HCT116 (cell line): ENCODE measurements at places on chromosomes 4 and X. TPM values are rescaled to one million over a fixed set of nuclear protein-coding genes. Genes with fewer than 3 reads are reported as not detected.

HHIP gene
- total RNA-seq = not detected

SOWAHB gene
- total RNA-seq = 3.0 TPM

NAP1L2 gene
- total RNA-seq = not detected

ELMOD2 gene
- 26.6 TPM for total RNA-seq

HTR2C gene
- not detected for total RNA-seq

- no peak for DNase-seq
Measured at GRCh38 chrX:116009346-116009745, 161.2 kb upstream of the AGTR2 start.

GRCh38 chr4:1092983-1093361 is 20.4 kb downstream of the RNF212 start:
- DNase-seq = no peak

DNA sequence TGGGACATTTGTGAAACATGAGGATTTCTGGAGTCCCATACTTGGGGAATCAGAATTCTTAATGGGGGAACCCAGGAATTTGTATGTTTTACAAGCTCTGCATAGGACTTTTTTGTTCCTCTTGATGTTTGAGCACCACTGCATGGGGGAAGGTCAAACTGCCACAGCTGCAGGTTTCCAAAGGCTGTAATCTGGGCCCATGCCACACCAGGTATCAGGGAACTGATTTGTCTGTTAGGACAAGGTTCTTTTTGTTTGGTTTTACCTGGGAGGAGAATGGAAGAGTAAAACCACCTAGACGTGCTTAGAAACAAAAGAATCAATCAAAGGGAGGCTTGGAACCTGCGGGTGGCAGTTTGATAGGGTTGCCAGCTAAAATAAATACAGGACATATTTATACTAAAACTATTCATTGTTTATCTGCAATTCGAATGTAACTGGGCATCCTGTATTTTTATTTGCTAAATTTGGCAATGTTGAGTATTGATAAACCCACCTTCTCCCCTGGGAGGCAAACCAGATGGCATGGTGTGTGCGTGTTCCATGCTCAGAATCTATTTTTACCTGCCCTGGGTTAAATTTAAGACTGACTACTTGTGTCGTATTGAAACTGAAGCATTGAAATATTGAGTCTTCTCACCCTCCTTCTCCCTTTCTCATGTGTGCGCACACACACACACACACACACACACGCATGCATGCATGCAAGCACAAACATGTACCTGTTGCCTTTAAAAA is 63.7 kb downstream of the TMEM164 start:
- DNase-seq = no peak

DNA sequence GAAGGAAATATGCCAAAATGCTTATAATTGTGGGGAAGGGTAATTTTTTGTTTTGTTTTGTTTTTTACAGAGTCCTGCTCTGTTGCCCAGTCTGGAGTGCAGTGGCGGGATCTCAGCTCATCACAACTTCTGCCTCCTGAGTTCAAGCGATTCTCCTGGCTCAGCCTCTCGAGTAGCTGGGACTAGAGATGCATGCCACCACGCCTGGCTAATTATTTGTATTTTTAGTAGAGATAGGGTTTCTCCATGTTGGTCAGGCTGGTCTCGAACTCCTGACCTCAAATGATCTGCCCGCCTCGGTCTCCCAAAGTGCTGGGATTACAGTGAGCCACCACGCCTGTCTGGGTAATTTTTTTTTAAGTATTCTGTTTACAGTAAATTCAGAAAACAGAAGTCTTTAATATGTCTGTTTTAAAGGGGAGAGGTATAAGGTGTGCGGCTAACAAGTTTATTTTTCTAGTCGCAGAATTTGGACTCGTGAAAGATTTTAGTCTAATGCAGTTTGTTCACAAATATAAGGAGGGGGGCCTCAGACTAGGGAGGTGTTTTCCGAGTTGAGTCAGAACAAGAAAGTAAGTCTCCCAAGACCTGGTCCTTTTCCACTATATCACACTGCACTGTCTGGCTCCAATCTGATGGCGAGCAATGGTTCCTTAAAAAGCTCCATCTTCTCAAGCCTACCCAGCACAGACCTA is 1.5 kb downstream of the ACSL1 start:
- DNase-seq = no peak

GRCh38 chr4:164943192-164943591 is 34.3 kb downstream of the TRIM61 start:
- DNase-seq = no peak

GRCh38 chrX:105150036-105150435 is 70.5 kb downstream of the TEX13A start:
- DNase-seq = no peak

DNA sequence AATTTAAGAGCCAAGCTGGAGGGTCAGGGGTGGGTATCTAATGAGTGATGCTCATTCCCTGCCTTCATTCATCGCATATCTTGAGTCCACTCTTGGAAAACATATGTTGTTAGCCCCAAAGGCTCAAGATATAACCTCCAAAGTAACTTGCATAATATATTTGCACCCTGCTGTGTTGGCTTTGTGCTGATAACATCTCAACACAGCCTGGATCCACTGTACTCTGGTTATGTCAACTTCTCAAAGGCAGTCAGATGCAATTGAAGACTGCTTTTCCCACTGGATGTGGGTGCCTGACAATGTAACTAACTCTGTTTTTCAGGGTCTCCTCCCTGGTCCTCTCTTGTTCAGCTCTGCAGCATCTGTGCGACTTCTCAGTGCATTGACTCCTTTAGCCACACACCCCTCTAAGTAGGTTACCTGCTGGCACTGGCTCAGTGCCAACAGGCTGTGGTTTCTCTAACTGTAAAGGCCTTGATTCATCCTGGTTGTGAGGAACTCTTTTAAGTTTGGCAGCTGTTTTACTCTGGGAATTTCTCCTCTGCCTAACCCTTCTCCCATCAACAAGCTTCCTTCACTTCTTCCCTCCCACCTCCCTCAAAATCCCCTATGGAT is 28.1 kb downstream of the SLC16A2 start:
- DNase-seq = peak; percentile 35

DNA sequence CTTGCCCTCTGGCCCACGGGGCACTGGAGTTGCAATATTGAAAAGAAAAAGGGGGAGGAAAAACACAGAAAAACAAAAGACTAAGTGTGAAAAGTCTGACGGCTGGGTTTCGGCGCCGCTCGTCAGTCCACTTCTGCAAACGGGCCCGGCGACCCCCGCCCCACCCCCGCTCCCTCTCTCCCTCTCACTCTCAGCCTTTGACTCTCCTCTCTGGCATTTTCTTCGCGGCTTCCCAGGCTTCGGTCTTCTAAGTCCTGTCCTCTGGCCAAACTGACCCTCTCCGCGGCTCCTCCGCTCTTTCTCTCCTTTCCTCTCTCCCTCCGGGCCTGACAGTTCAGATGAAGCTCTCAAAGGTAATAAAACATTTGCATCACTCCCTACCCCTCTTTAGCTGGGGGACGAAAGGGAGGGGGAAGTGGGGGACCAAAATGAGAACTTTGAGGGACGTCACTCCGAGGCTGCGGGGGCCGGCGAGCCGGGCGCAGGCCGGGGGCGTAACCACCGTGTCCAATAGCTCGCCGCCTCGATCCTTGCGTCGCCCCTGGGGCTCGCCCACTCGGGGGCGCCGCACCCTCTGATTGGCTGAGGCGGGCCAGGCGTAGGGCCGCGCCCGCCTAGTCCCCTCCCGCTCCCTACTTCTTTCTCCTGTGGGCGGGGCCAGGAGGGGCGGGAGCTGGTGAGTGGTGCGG is at the start of gene NKX6-1:
TSS of gene NKX6-1 (minus strand) at position 358 of the 689 bp plus-strand sequence. CDS start 1,064 bp downstream, outside the sequence.
- peak; percentile 87 for DNase-seq

GRCh38 chr4:13527192-13527980 is 16.9 kb downstream of the NKX3-2 start:
- no peak for DNase-seq

DNA sequence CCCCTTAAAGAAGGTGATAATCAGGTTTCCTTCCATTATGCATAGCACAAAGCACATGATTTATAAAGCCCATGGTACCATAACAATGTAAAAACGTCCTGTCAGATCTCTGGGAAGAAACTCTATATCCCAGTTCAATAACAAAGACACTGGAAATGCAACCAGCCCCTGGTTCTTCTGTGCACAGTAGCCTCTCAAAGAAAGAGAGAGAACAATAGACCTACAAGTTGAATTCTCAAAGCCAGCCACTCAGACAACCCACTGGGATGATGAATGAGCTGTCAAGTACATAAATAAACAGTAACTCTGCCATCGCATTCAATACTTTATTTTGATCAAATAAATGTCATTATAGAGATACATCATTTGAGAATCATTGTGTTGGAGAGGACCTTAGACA is 400.1 kb upstream of the CPEB2 start:
- DNase-seq = no peak
